ENCODE measurements at places on chromosomes 5 and 9.

DNA sequence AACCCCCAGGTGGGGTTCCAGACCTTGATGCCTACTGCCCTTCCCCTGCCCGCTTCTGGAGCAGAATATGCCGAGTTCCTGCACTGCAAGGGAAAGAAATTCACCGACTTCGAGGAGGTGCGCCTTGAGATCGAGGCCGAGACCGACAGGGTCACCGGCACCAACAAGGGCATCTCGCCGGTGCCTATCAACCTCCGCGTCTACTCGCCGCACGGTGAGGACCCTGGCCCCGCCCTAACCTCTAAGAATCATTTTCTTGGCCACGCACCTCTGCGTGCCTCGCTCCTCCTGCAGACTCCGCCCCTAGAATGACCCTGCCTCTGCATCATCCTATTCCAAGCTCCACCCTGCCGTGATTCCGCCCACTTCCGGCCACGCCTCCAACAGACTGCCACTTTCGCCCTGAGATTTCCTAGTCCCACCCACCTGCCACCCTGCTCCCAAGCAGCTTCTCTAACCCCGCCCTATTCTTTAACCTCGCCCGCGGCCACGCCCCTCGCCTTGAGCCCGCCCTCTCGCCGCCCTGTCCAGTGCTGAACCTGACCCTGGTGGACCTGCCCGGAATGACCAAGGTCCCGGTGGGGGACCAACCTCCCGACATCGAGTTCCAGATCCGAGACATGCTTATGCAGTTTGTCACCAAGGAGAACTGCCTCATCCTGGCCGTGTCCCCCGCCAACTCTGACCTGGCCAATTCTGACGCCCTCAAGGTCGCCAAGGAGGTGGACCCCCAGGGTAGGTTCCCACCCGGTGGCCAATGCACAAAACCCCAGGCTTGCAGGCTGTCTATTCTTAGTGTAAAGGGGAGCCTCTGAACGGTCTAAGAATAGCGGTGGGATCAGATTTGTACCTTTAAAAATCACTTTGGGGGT is 15.6 kb downstream of the DNM1 start:
- peak; percentile 41 for DNase-seq

GRCh38 chr5:78483809-78484521 is 123.5 kb downstream of the SCAMP1 start:
- DNase-seq, result peak; percentile 51

GRCh38 chr9:111436571-111436970 is 47.6 kb downstream of the ECPAS start:
- no peak for DNase-seq

GRCh38 chr5:33079548-33079947 is 361.2 kb upstream of the TARS1 start:
- DNase-seq, result no peak

GRCh38 chr9:77946969-77947620 is 84.5 kb downstream of the GNAQ start:
- DNase-seq, result no peak

DNA sequence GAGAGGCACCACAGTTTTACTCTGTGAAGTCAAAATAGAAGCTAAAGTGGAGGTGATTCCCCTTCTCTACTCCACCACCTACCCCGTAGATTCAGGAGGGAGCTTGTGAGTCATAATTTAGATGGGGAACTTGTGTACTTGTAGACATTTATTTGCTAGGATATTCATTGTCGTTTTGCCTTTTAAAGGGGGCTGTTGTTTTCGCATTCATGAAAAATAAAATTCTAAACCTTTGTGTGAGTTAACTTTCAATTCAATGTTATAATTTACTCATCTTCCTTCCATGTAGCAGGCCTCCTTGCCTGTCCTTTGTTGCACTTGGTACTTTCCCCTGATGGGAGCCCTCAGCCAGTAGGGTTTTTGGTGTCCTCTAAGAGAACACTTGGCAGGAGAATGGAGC is 22.0 kb downstream of the SECISBP2 start:
- no peak for DNase-seq

Measured in fibroblast of skin of abdomen (primary cell).